ENCODE measurements at places on chromosomes 3 and 15.

DNA sequence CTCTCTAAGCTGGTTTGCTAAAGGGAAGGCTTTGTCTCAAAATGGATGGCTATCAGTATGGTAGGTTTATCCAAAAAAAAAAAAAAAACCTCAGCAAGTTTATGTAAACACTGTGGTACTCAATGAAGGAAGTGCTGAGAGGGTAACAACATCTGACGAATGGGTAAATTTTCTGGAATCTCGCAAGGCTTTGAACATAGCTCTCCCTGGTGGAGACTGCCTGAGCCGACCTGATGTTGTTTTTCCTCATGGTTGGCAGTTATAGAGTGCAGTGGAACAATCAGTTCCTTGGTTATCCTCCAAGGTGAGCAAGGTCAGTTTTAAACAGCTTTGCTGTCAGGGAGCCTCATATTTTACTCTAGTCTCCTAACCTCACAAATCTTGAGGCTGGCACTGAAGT, 94.6 kb downstream of the ZPLD1 start:
- DNase-seq = no peak
- no peaks in the 10 kb centered on the region for H3K27me3 ChIP-seq
- no peaks in the 10 kb centered on the region for H3K4me1 ChIP-seq
- H3K27ac ChIP-seq = no peak overlapping the region
- H3K36me3 ChIP-seq = no peaks in the 10 kb centered on the region

GRCh38 chr15:96230526-96231181, 99.8 kb upstream of the NR2F2 start:
- no peak for DNase-seq
- H3K27ac ChIP-seq = no peak overlapping the region
- no peak overlapping the region for H3K4me3 ChIP-seq
- H3K4me1 ChIP-seq = no peaks in the 10 kb centered on the region

GRCh38 chr15:58564981-58565380, 133.2 kb downstream of the LIPC start:
- no peak overlapping the region for H3K4me3 ChIP-seq
- no peaks in the 10 kb centered on the region for H3K27me3 ChIP-seq
- no peaks in the 10 kb centered on the region for H3K4me1 ChIP-seq
- no peaks in the 10 kb centered on the region for H3K36me3 ChIP-seq
- no peak overlapping the region for H3K27ac ChIP-seq
- no peak for DNase-seq

DNA sequence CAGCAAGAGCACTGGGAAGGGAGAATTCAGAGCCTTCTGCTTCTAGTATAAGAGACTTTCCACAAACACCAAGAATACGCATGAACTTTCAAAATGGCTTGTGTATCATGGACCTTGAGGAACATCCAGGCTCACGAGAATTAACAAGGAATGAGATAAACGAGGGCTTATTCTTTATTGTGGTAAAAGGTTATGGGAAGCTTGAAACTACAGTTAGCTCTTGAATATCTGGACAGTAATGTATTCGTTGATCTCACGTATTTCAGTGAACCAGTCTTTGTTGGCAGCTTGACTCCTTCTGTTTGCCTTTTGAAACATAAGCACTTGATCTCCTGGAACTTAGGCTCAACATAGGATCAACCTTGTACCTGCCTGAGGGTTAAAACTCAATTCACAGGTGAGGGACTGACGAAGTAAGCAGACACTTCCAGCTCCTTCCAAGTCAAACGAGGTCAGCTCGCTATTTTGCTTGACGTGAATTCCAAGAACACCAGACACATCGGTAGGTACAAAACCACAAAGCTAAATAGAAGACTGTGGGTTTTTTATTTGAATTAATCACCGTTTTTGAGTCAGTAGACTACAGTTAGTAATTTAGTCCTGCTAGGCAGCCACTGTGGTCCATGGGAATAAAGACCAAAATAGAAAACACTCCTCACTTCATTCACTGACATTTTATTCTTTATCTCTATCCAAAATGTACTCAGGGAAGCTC, 30.8 kb downstream of the GALNT15 start:
- no peak for DNase-seq
- no peak overlapping the region for H3K4me3 ChIP-seq
- no peaks in the 10 kb centered on the region for H3K27me3 ChIP-seq
- H3K27ac ChIP-seq = no peak overlapping the region

DNA sequence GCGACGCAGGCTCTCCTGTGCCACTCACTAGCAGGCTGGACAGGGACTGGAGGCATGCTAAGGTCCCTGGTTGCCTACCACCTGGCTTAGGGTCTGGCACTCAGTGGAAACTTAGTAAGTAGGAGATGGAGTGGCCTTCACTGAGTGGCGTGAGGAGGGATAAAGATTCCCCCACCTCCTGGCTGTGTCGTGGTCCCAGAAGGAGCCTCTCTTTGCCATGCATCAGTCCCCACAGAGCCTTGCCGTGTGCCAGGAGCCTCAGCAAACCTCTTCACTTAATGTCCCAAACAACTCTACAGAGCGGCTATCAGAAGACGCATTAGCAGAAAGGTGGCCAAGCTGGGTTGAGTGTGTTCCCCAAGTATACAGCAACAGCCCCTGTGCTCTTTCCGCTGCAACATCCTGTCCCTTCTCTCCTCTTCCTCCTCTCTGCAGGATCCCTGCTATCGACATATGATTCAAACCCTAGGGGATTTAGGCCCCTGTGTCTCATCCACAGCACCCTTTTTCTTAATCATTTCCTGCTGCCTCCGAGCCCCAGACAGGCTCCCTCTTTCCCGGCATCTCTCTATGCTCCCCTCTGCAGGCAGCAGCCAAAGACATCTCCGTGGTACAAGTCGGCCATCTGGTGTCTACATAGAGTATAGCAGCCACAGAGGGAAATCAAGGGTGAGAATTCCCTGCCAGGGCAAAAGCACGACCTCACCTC, 66.7 kb downstream of the SLC6A1 start:
- H3K36me3 ChIP-seq = no peaks in the 10 kb centered on the region
- no peak overlapping the region for H3K27ac ChIP-seq
- peaks cover 3% of the 10 kb centered on the region for H3K4me1 ChIP-seq
